Lung (tissue), 17 donors: ENCODE measurements at places on chromosomes 16 and 17. TPM values are rescaled to one million over a fixed set of nuclear protein-coding genes. Genes with fewer than 3 reads are reported as not detected.

DNA sequence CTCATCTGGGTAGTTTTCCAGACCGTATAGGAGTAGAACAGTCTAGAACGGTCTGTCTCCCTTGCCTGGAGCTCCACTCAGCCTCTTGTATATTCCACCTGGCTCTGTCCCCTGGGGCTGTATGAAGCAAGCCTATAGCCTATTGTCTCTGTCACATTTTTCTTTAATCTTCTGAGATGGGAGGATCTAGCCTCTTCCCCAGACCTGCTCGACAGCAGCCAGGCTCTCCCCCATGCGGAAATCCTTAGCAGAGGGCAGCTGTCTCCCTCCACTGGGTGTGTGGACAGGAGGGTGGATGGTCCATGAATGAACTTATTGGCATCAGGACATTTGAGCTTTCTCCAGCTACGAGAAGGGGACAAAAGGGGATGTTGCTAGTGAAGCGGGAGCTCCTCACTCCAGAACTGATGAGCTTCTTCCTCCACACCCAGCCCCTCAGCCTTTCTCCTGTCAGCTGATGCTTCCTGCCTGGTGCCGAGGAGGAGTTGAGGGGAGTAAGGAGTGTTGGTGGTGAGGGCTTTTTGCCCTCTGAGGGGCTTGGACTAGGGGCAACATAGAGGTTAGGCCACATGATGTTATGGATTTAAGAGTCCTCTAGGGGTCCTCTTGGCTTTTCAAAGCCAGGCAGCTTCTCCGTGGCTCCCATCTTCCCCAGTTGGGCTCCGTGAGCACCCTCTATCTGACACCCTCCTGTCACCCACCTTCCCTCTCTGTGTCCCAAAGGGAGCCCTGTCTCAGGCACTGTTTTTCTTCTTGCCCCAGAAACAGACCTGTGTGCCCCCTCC lies 28.0 kb downstream of the ARHGAP23 start:
- peaks cover 4% of the 10 kb centered on the region for H3K36me3 ChIP-seq
- no peaks in the 10 kb centered on the region for H3K27me3 ChIP-seq
- H3K4me1 ChIP-seq, result peaks cover 7% of the 10 kb centered on the region
- DNase-seq, result no peak
- peak overlapping the region; percentile 2 for H3K27ac ChIP-seq
- no peak overlapping the region for H3K4me3 ChIP-seq

DNA sequence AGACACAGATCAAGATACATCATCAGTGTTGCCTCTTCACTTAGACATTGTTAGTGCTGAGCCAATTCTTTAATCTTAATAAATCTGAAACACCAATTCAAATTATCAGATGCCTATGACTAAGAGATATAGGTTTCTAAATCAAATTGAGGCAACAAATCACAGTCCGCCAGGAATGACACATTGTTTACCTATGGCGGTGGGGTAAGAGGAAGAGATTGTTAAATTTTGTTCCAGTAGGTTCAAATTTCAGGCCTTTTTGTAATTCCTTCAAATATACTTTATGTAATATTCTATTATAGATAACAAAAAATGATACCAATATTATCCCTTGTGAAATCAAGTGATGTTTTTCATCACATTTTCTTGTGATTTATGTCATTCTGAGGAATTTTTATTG lies 145.9 kb downstream of the CDH8 start:
- no peak for DNase-seq
- no peaks in the 10 kb centered on the region for H3K36me3 ChIP-seq

GRCh38 chr16:84117494-84117843 lies 727 bp upstream of the MBTPS1 start:
- peaks cover 5% of the 10 kb centered on the region for H3K4me1 ChIP-seq
- H3K36me3 ChIP-seq, result no peaks in the 10 kb centered on the region
- H3K27me3 ChIP-seq, result no peaks in the 10 kb centered on the region
- DNase-seq, result no peak

DNA sequence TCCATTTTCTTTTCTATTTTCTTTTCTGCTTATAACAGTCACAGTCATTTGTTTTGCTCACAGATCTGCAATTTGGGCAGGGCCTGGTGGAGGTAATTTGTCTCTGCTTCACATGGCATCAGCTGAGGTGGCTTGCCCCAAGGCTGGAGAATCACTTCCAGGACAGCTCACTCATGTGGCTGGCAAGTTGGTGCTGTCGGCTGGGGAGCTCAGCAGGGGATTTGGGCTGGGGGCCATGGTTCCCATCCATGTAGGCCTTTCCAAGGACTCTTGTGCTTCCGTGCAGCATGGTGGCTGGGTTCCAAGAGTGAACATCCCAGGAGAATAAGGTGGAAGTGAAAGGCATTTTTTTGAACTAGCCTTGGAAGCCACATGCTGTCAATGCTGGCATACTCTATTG lies 85.7 kb downstream of the MGAT5B start:
- no peak for DNase-seq
- H3K27me3 ChIP-seq, result no peaks in the 10 kb centered on the region
- no peaks in the 10 kb centered on the region for H3K4me1 ChIP-seq
- H3K36me3 ChIP-seq, result no peaks in the 10 kb centered on the region
- no peak overlapping the region for H3K4me3 ChIP-seq

- DNase-seq, result no peak
- H3K27ac ChIP-seq, result no peak overlapping the region
- no peaks in the 10 kb centered on the region for H3K27me3 ChIP-seq
- no peak overlapping the region for H3K4me3 ChIP-seq
- no peaks in the 10 kb centered on the region for H3K4me1 ChIP-seq
- H3K36me3 ChIP-seq, result peaks cover 14% of the 10 kb centered on the region
These were observed 23.5 kb downstream of the TRIM25 start for GRCh38 chr17:56890390-56890789.

GRCh38 chr17:78934681-78935418 lies 9.7 kb upstream of the TIMP2 start:
- peaks cover 28% of the 10 kb centered on the region for H3K4me1 ChIP-seq
- DNase-seq, result no peak
- peak overlapping the region; percentile 78 for H3K27ac ChIP-seq
- H3K4me3 ChIP-seq, result no peak overlapping the region

DNA sequence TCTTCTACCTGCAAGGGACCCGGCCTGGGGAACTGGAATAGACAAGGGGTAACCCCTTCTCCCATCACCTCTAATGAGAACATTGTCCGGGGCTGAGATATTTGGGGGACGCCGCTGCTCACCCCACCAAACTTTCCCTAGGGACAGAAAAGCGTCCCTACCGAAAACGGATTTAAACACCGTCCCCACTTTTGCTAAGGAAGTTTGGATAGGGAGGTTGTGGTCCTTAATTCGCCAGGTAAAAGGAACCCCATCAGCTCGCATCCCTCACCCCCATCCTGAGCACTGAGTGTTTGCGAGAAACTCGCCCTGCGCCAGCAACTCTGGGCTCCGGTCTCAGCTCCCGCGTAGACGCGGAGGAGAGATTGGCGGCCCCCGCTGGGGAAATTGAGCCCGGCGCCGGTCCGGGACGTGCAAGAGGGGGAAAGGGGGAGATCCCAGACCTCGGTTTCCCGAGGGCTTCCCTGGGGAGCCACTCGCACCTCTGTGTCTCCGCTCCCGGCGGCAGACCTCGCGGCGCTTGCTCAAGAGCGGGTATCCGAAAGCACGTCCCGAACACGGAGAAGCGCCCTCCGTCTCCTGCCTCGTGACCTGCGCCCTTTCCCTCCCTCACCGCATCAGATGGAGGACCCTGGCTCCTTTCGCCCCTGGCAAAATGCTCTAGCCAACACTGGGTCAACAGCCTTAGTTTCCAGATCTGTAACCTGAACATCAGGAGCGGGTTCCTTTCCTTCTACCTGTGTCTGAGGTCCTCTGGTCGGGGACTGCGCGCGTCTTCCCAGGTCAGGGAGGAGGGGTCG lies 3.1 kb upstream of the SOX9 start:
- H3K27me3 ChIP-seq, result peaks cover 13% of the 10 kb centered on the region
- H3K36me3 ChIP-seq, result peaks cover under 1% of the 10 kb centered on the region
- H3K27ac ChIP-seq, result no peak overlapping the region
- H3K4me1 ChIP-seq, result peaks cover 5% of the 10 kb centered on the region
- DNase-seq, result peak; percentile 35

GRCh38 chr16:78817200-78817739 lies 717.8 kb downstream of the WWOX start:
- peak; percentile 91 for DNase-seq
- no peaks in the 10 kb centered on the region for H3K36me3 ChIP-seq
- no peaks in the 10 kb centered on the region for H3K27me3 ChIP-seq
- peaks cover 20% of the 10 kb centered on the region for H3K4me1 ChIP-seq

The TOM1L1 gene
- total RNA-seq, result 36.4 TPM

The MMP28 gene
- 54.5 TPM for total RNA-seq

The SUPT6H gene
- total RNA-seq, result 64.8 TPM

The TMEM98 gene
- total RNA-seq, result 176 TPM
